Activated T-cell treated with anti-CD3 and anti-CD28 coated beads for 24 hours (primary cell): ENCODE measurements at places on chromosomes 4 and X.

GRCh38 chr4:158006990-158007389 lies 165.8 kb downstream of the GASK1B start:
- DNase-seq = no peak

DNA sequence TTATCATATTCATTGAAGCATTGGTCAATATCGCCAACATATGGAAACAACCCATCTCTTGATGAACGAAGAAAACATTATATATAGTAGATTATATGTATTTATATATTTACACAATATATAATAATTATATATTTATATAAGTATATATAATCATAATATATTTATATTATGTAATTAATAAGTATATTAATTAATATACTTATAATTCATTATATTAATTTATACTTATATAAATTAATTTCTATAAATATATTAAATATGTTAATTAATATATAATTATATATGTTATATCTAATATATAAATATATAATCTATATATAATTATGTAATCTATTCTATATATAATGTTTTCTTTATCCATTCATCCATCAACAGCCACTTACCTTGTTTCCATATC lies 69.0 kb upstream of the SRD5A3 start:
- no peak for DNase-seq

DNA sequence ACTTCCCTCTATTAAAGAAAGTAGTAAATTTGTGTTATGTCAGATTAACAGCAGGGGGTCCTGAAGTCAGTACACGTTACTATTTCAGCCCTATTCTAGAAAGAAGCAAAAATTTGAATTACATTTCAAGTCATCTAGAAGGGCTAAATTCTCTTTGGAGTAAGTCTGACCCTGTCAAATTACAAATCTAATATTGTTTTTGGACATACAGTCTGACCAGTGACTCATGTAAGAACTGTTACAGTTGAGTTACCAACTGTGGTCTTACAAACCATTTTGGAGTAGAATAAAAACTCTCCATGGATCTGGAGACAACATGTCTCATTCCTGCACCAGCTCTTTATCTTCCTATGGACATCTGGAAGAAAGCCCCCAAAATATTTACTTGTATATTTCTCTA lies 36.0 kb upstream of the GYPA start:
- no peak for DNase-seq

DNA sequence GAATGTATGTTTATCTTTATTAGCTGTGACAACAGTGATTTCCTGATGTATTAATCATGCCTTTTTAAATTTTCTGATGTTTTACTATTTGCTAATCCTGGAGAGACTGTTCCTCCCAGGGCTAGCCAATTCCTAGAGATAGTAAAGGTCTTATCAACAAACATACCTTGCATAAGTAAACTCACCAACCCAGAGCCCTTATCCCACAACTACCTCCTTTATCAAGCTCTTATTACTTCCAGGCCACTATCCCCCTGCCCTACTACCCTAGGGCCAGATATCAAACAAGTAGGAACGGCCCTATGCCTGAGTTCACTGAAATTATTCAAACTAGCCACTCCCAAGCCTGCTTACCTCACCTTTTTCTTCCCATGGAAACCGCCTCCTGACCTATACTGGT lies 58.2 kb upstream of the NPNT start:
- DNase-seq = no peak

DNA sequence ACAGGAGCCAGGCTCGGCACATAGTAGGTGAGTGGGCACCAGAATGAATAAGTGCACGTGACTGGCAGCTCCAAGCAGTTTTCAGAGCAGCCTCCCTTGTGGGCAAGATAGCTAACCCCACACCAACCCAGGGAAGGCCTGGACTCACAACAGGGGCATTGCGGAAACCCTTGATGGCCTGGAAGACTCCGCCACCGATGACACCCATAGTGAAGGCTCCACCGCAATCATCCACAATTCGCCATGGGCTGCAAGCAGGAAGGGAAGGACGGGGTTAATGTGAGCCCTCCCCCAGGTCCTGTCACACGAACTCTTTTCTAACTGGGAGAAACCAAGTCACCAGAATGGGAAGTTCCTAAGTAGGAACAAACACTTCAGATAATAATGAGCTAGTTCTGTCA lies 957 bp downstream of the TIMM17B start:
- DNase-seq = no peak

GRCh38 chr4:182454440-182455013 lies 211.3 kb downstream of the TENM3 start:
- no peak for DNase-seq

DNA sequence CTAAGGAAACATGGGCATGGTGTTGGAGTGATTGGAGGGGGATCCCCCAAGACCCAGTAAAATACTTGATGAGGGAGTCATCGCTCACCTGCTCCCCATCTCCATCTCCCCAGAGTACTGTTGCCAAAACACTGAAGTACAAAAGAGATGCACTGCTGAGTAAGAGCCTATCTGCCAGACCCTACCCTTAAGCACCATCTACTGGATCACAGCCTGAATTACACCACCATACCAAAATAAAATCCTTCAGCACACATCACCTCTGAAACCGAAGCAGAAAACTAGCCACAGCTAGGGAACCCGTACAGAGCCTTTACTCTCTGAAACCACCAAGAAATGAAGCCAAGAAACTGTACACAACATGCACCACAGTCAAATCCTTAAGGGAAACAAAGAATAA lies 466.3 kb upstream of the ACTRT1 start:
- DNase-seq = no peak

- no peak for DNase-seq
These were observed 622.1 kb downstream of the SPRY1 start for GRCh38 chr4:124018383-124019317.

GRCh38 chrX:65647801-65648200 lies 19.7 kb upstream of the MSN start:
- DNase-seq = no peak

GRCh38 chr4:100106982-100107381 lies 83.3 kb downstream of the DDIT4L start:
- DNase-seq = no peak

DNA sequence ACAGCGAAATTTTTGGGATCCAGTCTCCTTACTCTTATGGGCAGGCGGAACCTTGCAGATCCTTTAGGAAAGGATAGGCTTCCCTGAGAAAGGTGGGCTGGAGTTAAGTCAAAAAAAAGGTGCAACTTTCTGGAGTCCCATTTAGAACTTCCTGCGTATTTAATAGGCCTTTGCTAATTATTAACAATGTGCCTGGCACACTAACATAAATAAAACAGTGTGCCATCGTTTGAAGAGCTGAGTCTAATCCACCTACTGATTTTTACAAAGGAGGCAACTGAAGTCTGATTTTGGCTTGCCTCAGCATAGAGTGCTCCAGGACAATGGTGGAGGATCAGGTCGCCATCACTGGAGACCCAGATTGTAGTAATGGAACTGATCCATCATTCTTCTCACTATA lies 15.7 kb downstream of the PLS3 start:
- no peak for DNase-seq

DNA sequence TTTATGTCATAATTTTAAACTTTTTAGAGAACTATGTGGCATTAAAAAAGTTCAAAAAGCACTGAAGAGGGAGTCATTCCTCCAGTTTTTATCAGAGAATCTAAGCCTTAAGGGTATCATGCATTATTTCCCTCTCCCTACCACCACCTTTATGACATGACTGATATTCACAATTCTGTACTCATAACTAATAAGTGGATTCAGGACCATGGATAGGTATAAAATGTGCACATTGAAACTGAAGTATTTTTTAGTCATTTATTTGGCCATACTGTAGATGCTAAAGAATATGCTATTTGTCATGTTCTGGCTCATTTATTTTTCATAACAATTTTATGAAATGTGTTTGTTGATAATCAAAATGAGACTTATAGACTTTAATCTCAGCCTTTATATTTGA lies 897.5 kb upstream of the AGA start:
- no peak for DNase-seq

GRCh38 chr4:92050875-92051274 lies 252.9 kb upstream of the GRID2 start:
- DNase-seq = no peak

DNA sequence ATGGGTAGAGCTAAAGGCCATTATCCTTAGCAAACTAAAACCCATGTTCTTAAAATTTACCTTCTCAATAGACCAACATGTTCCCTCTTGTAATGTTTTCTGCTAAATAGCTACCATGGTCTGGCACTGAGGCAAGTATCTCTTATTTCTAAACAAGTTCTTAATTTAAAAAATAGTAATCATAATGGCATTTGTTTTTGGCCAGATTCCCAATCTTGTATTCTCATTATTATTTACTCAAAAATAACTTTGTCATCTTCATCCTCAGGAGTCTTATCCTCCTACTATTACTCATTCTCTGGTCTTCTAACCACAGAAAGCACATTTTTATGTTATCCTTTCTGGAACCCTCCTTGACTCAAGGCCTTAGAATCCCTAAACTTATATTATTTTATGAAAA lies 931.2 kb downstream of the CCSER1 start:
- DNase-seq = no peak

DNA sequence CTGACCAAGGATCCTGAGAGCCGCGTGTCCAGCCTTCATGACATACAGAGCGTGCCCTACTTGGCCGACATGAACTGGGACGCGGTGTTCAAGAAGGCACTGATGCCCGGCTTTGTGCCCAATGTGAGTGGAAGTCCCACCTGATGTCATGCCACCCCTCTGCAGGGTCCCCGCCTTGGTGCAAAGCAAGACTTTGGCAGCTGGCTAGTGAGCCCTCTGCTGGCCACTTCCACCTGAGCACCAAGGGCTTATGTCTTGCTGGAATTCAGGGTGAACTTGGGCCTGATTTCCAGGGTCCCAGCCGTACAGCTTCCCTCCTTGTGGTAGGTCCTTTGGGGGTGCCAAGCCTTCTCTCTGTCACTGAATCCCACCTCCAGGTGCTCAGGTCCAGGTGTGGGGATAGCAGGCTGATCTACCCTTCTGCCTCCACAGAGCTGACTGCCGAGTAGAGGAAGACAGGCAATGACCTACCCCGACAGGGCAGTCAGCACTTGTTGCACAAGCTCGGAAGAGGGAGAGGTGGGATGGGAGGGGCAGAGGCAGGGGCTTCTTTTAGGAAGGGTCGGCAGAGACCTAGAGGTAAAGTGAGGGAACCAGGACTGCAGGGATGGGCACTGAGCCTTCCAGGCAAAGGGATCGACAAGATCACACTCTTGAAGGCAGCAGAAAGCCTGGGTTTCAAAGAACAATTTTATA lies 248.1 kb downstream of the EVC2 start:
- no peak for DNase-seq

- no peak for DNase-seq
These were observed 267.4 kb downstream of the ANK2 start for GRCh38 chr4:113316879-113317278.

DNA sequence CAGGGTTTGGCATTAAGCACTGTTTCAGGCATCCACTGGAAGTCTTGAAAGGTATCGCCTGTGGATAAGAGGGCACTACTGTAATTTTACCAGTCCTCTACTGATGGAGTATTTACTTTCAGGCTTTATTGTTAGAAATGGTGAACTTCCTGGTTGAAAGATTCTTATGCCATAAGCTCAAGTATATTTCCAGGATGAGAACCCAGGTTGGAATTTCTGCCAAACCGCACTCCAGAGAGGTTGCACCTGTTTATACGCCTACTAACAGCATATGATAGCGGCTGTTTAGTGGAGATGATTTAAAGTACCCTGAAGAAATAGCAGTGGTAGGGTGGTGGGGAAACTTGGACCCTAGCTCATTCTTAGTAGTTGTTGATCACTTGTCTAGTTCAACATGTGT lies 9.9 kb downstream of the FNIP2 start:
- no peak for DNase-seq

DNA sequence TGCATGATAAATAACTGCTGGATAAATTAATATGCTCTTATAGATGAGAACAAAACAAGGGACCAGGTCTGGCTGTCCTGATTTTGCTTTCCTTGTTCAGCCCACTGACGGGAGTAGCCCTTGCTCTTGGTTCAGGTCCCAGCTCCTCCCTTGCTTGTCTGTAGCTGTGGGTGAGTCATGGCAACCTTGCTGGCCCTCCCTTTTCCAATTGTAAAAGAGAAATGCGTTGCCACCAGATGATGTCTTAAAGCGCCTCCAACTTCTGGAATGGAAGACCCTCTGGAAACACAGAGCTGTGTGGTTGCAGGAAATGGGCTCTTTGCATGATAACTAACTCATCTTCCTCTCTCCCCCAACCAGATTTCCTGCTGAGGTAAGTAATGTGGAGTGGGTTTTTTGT lies 171.4 kb downstream of the AASDH start:
- no peak for DNase-seq

DNA sequence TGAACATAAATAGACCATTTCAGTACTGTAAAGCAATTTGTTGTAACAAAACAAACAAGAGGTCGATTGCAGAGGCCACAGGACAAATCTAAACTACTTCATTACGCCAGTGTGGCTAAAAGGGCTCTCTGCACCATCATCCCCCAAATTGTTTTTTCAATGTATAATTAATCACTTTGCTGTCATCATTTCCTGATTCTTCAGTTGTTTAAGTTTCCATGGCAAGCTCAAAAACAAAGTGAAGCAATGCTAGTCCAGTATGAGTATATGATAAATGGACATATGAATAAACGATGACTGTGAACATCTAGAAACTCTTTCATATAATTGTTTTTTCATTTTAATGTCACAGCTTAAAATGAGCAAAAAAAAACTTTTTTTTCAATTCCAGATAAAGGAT lies 235.4 kb upstream of the FGF13 start:
- DNase-seq = no peak

DNA sequence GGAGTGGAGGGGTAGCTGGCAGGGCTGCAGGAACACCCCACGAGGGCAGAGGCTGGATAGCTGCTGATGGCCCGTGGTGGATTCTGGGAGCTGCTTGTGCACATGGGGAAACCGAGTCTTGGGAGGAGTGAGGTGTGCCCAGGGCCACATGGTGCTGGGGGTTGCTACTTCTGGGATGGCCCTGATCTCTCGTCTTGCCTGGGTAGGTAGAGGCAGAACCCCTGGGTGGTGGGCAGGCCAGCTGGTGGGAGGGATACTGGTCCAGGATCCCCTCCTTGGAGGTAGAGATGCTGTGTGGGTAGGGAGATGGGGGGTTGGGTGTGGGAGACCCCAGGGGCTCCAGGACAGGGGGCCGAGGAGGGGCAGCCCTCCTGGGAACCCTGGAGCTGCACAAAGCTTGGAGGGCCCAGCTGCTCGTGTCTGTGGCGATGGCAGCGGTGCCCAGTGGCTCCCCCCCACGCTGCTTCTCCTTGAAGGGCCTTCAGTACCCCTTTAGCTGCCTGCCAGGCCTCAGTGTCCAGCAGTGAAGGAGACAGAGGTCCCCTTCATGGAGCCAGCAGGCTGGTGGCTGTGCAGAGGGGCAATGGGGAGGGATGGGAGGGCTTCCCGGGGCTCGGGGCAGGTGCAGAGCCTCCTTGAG lies 3.2 kb downstream of the NAT8L start:
- DNase-seq = no peak

- no peak for DNase-seq
These were observed 68.8 kb upstream of the HGFAC start for GRCh38 chr4:3372933-3373465.

DNA sequence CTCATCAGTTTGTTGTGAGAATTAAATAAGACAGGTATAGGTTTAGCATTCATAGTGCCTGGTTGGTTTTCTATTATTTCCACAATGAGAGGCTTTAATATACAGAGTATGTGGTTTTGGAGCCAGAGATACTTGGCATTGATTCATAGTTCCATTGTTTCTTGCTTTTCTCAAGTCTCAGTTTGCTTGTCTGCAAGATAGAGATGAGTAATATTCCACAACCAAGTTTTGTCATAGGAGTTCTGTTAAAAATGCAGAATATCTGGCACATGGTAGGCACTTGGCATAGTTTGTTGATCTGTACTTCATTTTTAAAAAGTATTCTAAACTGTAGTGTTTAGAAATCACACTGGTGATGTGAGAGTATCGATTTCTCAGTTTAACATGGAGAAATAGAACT lies 37.5 kb upstream of the EDA2R start:
- no peak for DNase-seq

- DNase-seq = no peak
These were observed 25.9 kb upstream of the LNX1 start for GRCh38 chr4:53617101-53617680.
